T-helper 1 cell (primary cell): ENCODE measurements at places on chromosomes 4 and X.

DNA sequence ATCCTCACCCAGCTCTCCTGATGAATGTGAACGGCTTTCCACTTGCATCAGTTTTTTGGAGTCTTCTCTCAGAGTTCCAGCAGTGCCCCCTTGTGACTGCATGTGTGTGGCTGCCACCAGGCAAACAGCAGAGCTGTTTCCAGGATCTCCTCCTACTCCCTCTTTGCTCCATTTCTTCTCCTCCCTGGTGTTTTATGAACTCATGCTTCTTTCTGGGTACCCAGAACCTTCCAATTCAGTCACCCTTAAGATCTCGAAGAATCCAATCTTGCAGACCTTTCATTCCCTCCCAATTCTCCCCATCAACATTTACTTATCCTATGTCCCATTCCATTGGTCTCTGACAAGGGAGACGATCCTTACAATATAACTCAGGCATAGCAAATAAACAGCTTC is 6.8 kb upstream of the TCEANC start:
- DNase-seq, result peak; percentile 15

GRCh38 chr4:87011340-87012034 is 76.7 kb downstream of the AFF1 start:
- no peak for DNase-seq

- no peak for DNase-seq
These were observed 35.7 kb upstream of the INTS6L start for GRCh38 chrX:135484641-135485289.

DNA sequence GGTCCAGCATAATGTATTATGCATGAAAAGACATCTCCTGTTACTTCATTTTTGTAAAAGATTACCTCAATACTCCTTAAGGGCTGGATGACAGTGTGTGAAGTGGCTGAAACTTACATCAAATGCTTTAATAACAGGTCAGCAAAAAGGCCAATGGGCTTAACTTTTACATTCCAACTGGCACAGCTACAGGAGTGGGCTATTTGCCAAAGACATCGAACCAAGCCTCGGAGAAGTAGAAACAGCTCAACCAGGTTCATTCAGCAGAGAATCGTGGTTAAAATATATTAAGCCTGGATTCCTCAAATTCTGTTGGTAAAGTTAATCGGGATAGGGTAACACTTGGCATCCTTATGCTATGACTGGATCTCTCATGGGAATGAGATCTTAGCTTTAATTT is 639.7 kb downstream of the TRIML1 start:
- no peak for DNase-seq

DNA sequence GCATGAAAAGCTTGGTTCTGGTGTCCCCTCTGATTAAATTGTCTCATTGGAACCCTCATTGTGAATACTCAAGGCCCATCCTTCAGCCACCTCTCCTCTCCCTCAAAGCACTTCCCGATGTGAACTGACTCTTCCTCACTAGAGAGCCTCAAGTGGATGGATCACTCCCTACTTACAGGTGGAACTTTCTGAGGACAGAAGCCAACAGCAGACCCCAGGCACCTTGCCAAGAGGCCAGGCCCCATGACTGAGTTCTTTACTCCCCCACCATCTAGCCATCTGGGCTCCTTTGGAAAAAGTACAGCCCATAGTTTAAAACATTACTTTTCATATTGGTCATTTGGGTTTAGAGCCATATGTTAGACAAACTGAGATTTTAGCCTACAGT is 224.1 kb downstream of the SHROOM3 start:
- no peak for DNase-seq

GRCh38 chr4:11954093-11954492 is 525.4 kb upstream of the HS3ST1 start:
- no peak for DNase-seq

DNA sequence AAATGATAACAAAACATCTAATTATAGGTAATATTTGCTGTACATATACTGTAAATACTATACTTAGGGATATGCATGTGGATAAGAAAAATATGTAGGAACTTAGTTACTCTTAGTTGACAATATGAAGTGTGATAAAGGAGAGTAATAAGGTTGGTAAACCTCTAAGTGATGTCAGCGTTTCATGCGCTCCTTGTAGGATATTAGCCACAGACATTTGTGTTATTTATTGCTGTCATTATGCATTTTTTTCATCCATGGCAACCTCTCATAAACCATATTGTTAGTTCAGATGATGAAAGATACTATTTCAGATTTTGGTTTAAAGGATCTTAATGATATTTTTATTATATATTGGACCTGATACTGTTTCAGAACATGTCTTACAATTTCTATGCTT is 298.1 kb upstream of the PITX2 start:
- DNase-seq, result no peak

- DNase-seq, result no peak
These were observed 37.4 kb downstream of the CLOCK start for GRCh38 chr4:55509266-55509665.

GRCh38 chr4:114879916-114880669 is 233.3 kb downstream of the NDST4 start:
- DNase-seq, result no peak

GRCh38 chr4:158411269-158411668 is 110.4 kb upstream of the RXFP1 start:
- no peak for DNase-seq

- DNase-seq, result no peak
These were observed 169.7 kb upstream of the SH3RF1 start for GRCh38 chr4:169440446-169440845.

- DNase-seq, result no peak
These were observed 351.8 kb upstream of the AMOT start for GRCh38 chrX:113192418-113192817.

GRCh38 chrX:37958525-37959211 is 47.7 kb upstream of the SYTL5 start:
- no peak for DNase-seq

DNA sequence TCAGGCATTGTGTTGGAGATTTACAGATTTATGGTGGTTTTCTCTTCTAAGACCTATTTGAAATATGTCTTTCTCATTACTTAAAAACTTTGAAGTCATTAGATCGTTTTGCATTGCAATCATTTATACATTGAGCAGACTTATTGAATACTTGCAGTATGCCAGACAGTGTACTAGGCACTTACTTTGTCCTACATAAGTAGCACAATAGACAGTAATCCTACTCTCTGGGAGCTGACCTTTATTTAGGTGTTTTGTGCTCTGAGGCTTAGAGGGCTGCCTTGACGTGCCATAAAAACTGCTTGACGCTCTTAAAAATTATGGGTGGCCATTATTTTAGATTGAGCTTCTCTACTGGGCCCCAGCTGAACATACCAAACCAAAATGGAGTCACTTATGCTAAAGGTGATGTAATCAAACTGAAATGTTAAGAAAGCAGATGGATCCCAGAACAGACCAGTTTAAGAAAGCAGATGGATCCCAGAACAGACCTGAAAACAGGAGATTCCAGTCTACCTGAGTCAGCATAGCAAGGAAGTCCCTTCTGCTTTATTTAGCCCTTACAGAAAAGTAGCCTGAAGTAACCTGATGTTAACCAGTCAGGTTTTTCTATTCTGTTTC is 42.4 kb downstream of the PTTG2 start:
- DNase-seq, result no peak

DNA sequence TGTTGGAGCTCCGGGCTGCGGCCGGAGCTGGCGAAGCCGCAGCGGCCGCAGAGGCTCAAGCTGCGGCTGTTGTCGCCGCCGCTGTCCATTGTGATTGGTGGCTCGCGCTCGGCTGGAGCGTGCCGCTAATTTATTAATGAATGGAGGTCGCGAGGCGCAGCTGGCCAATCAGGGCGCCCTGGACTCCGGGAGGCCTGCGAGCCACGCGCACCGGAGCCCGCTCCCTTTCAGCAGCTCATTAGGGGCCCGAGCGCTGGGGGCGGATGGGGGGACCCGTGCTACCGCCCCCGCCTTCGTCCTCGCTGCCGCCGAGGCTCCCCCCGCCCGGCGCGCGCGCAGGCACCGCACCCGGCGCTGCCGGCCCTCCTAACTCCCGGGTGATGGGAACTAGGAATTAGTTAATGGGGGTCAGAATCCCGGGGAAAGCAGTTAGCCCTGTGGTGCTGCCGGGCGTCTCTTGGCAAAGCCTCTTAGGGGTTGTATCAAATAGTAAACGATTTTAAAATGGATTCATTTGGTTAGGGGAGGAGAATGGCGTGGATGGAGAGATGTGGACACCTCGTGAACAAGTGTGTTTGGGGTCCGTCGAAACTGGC is 589 bp upstream of the NEUROG2 start:
- no peak for DNase-seq

DNA sequence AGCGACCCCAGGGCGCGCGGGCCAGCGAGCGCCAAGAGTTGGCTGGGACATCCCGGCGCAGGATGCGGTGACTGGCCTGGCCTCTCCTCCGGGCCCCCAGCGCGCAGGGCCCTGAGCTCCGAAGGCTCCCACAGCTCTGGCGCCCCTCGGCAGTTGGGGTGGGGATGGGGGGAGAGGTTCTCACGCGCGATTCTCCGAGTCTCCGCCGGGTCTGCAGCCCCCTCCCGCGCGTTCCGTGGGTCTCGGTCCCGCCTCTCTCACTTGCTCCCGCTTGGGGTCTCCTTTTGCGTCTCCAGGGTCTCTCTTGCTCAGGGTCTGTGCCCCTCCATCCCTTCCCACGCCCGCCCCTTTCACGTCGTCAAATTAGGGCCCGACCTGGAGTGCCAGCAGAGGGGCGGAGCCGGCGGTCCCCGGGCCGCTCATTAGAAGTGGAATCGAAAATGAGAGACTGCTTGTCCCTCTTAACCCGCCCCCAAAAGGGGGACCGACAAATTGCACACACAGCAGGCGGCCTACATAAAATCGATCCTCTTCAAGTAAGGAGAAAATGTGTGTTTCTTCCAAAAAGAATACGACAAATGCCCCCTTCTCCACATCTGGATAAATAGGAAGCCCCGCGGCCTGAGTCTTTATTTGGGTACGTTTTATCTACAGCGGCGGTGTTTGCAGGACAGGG is 877 bp upstream of the NKX1-1 start:
- peak; percentile 6 for DNase-seq

GRCh38 chr4:146238107-146238506 is 23.8 kb downstream of the REELD1 start:
- no peak for DNase-seq

GRCh38 chrX:123487236-123487635 is 245.6 kb downstream of the THOC2 start:
- DNase-seq, result no peak

GRCh38 chr4:55618546-55619143 is 17.5 kb downstream of the NMU start:
- DNase-seq, result no peak

GRCh38 chr4:6120361-6120760 is 80.0 kb downstream of the JAKMIP1 start:
- DNase-seq, result no peak

DNA sequence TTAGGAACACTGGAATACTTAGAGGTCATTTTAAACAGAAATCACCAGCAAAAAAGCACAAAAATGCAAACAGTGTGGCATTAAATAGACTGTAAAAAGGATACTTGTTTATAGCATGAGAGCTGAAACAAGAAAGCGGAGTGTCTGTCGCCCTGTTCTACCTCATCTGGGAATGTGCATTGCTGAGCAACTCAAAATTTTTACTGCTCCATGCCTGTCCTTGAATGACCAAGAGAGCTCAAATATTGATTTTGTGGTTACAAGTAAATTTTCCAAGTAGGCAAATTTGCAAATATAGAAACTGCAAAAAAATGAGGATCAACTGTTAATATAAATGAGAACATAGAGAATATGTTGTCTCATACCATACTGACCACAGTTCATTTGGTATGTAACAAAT is 25.5 kb downstream of the AP1AR start:
- no peak for DNase-seq

GRCh38 chrX:111047575-111047974 is 48.4 kb upstream of the PAK3 start:
- DNase-seq, result no peak

- DNase-seq, result no peak
These were observed 170.4 kb upstream of the TET2 start for GRCh38 chr4:104976262-104976661.

GRCh38 chr4:67762086-67762485 is 7.9 kb upstream of the GNRHR start:
- no peak for DNase-seq

DNA sequence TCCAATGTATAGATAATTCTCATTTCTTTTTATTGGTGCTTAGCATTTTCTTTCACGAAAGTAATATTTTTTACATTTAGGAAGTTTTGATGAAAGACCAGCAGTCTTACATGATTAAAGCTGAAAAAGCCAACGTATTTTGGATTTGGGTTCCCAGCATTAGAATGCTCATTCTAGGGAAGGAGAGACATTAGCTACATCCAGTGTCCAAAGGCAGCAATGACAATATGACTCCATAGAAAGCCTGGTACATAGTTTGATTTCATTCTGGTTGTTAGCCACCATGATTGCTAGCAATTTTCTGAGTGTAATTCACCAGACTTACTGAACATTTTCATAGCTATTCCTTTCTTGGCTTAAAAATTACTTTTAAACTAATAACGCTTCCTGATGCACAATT is 1397.5 kb downstream of the PCDH7 start:
- no peak for DNase-seq

- no peak for DNase-seq
These were observed 181.4 kb upstream of the HCCS start for GRCh38 chrX:10929747-10930146.

DNA sequence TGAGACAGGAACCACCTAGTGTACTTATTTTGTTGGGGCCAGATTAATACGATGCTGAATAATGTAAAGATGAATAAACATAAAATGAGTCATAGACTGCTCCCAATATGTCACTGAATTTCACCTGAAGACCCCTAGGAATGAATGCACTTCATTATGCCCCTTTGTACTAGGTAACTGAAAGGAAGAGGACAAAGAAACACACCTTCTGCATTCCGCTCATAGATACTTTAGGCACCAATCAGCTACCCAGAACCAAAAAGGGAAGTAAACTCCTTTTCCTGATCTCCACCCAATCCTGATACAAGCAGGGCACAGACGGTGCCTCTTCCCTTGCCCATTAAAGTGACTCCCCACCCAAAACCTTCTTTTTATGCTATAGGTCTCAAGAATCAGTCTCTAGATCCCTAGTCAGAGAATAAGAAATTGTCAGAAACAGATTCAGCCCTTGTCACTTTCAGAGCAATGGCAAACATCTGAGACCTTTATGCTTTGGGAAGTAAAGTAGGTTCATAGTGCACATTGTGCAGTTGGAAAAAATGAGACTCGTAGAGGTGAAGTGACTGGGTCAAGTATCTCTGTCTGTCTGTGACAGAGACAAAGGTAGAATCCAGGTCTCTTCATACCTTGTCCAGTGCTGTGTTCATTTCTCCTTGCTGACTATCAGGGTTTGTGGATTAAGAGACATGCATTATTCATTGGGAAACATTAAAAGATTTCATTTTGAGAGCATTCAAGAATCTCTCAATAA is 2.3 kb downstream of the GPR174 start:
- DNase-seq, result no peak

DNA sequence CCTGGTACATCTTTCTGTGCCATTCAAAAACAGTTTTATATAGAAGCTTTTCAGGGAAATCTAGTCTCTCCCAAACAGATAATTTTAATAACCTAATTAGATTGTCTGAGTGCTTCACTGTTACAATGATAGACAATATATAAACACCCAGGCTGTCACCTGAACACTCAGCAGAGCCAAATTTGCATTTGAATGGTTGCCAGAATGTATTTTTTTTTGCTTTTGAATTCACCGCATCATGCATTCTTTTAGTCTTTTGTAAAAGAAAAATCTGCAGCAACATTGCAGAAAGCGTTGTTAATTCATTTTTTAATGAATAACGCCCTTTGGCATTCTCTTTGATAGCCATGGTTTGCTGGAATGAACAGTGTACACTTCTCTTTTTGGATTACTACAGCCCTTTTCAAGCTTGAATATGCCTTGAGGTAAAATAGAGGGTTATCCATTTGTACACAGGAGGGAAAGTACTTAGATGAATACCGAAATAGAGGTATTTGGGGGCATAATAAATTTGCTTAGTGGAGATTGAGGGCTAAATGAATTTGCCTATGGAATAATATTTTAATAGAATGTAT is 175.0 kb upstream of the EPHA5 start:
- no peak for DNase-seq
